Gastrocnemius medialis (tissue), 4 donors: ENCODE measurements at places on chromosomes 5 and 9.

DNA sequence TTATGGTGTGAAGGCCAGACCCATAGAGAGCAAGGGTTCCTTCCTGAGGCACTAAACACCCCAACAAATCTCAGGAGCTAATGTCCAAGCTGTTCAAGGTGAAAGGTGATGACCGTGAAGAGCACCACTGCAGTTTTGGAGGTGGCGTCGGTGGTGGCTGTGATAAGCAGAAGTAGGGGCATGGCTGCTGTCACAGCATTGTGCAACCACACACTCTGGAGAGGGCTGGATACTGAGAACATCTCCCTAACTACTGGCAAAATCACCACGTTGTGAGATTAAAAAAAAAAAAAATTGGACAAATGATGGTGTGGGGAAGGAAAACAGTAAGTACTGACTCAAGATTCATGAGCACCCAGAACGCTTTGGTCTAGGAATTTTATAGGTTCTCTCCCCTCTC lies 156.5 kb downstream of the PJA2 start:
- no peak for DNase-seq

GRCh38 chr9:112408819-112409218 lies 28.9 kb downstream of the HSDL2 start:
- DNase-seq, result no peak

GRCh38 chr9:89837162-89837933 lies 232.5 kb downstream of the GADD45G start:
- no peak for DNase-seq

DNA sequence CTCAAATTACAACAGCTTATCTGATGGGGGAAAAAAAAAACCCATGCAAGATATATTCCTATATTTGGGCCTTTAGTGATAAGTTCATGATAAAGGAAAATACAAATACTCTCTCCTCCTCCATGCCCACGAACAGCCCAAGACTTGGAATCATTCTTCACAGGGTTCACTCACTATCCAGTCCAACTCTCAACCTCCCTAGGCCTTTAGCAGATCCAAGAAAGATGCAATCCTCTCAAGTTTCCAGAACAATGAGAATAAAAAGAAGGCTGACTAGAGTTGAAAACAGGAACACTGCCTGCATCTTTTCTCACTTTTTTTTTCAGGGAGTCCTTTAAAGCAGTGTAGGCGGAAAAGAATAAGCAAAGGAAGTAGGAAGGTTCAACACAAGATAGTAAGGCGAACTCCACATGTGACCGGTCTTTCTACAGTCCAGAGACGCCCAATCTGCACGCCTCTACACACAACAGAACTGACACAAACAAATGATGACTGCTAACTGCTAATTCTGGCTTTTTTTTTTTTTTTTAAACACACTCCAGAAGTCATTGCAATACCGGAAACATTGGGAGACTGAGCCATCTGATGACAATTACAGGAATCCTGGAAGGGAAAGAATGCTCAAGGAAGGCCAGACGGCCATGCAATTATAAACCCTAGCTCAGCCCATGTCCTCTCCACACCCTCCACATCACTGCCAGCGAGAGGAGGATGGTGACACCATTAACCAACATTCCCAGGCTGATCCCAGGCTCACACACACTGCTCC lies 75.4 kb downstream of the BNC2 start:
- DNase-seq, result peak; percentile 59

GRCh38 chr9:95605816-95606488 lies 89.2 kb upstream of the PTCH1 start:
- DNase-seq, result no peak

DNA sequence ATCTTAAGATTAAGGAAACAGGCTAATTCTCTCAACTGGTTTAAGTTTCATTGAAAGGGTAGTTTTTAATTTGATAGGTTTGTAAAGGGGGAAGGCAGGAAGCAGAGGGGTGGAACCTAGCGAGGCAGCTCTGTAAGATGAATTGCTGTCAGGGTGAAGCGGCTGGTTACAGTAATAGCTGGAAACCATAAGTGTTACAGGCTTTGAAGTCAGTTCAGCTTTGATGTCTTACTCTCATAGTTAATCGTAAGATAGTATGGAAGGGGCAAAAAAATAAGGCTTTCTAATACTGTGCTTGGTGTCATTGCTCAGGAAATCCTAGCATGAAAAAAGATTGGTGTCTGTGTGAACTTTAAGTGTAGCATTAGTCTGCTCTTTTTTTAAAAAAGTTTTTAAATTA lies 20.3 kb downstream of the POU5F2 start:
- no peak for DNase-seq

GRCh38 chr9:90307167-90307833 lies 335.3 kb downstream of the DIRAS2 start:
- no peak for DNase-seq

DNA sequence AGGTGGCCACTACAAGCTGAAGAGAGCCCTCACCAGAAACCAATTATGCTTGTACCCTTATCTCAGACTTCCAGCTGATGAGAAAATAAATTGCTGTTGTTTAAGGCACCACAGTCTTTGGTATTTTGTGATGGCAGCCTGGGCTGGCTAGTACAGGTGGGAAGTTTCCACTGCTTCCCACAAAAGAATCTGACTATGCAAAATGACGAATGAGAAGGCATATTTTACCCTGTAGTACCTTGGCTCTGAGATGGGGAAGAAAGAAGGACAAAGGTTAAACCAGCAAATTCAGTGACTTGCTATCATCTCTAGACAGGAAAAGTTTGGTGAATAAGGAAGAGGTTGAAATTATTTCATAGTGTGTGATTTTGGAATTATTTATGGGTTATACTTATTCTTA lies 112.8 kb upstream of the ELL2 start:
- DNase-seq, result no peak

DNA sequence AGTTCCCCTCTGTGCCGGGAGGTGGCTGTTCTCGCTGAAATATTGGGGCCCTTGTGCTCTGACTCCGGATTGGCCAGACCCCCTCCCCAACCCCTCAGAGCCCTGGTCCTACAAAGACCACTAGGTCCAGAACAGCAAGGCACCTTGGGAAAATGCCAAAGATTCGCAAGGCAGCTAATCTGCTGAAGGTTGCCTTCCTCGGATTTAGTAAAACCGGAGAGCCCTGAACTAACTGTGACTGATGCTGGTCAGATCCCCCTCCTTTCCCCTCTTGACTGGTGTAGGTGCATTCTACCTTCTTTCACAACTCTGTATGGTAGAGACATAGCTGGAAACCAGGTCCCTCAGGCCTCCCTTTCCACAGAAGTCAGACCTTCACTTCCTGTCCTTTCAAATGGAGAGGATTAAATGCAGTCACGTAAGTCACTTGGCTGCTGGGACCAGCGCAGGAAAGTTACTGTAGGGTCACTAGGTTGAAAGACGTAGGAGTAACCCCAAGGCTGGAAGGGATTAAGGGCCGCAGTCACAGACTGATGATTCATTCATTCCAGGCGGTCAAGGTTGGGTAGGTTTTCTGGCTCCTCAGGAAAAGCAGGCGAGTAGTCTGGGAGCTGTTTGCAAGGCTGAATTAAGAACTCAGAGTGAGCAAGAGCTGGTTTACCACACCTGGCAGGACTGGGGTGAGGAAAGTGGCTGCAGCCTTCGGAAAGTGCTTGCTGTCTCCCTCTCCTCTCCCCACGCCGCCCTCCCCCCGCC lies 5.3 kb downstream of the BARX1 start:
- no peak for DNase-seq

- peak; percentile 32 for DNase-seq
These were observed 1.5 kb upstream of the GPRIN1 start for GRCh38 chr5:176611435-176611834.

DNA sequence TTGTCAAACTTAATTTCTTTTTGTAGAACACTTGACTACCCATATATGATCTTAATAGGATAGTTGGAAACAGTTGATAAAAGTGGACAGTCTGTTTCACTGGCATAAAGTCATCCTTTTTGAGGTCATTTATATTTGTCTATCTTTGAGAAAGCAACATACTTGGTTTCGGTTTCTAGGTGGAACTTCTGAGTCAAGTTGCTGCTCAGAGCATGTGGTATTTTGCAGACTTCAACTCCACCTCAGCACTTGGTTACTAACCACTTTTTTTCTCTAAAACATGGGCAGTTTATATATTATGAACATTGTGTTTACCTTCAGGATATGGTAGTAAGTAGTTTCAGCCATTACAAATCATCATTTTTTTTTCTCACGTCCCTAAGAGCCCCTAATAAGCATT lies 1749.0 kb upstream of the C9orf72 start:
- DNase-seq, result no peak

DNA sequence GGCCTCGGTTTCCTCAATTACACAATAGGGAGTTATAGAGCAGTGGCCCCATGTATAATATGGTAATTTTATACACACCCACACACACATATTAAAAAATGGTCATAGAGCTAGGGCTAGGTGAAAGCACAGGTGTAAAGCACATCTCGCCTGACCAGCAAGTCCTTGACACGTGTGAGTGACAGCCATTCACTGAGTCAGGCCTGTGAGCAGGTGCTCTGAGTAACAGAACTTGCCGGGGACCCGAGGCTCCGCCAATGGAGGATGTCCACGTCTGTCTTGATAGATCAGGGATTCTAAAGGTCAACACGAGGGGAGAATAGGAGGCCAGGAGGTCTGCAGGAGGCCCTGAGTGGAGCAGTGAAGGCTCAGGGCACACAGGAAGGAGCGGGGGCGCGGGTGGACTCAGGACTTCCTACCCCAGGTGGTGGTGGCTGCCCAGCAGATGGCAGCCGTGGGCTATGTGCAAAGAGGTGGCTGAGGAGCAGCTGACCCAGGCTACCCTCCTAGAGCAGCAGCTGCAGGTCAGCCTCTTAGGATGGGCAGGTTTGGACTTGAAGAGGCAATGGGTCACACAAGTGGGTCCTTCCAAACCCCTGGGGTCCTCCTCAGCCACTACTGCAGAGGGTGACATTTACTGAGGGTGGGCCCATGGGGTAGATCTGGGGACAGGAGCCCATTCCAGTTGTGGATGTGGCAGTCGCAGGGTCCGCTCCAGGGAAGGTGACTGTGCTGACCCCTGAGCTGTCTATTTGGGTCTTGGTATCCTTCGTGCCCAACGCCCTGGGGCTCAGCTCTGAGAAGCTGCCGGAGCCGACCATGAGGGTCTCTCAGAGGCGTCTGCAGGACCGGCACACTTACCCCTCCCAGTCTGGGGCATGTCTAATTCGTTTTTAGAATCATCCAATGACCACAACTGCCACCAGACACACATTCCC lies 45.9 kb downstream of the PRRT1B start:
- peak; percentile 55 for DNase-seq

GRCh38 chr5:26833596-26833995 lies 204.8 kb downstream of the CDH9 start:
- DNase-seq, result no peak

GRCh38 chr9:16484744-16485143 lies 385.7 kb downstream of the BNC2 start:
- DNase-seq, result no peak

GRCh38 chr5:60533789-60534188 lies 166.2 kb downstream of the DEPDC1B start:
- no peak for DNase-seq

GRCh38 chr5:10695055-10695649 lies 65.9 kb downstream of the DAP start:
- DNase-seq, result peak; percentile 42

GRCh38 chr9:112751056-112751795 lies 666 bp downstream of the SNX30 start:
- DNase-seq, result peak; percentile 24

DNA sequence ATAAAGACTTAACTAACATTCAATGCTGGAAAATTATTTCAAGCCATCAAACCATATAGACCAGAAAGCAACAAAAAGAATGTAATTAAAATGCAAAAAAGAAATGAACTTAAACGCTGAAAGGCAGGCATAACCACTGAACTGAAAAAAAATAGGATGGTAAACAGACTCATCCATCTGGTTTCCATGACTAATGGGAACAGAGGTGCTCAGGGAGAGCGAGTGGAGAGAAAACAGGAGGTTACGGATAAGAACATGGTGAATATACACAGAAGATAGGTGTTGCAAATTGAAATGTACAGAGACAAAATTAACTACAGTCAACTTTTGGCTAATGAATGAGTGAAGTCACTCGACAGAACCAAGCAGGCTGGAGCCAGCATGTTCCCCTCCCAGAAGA lies 43.5 kb upstream of the RNF38 start:
- no peak for DNase-seq

GRCh38 chr5:172123269-172123692 lies 64.7 kb downstream of the STK10 start:
- no peak for DNase-seq

- DNase-seq, result no peak
These were observed 71.3 kb downstream of the TMC1 start for GRCh38 chr9:72592502-72593403.

- DNase-seq, result no peak
These were observed 192.7 kb downstream of the LRRC70 start for GRCh38 chr5:62771341-62771740.

DNA sequence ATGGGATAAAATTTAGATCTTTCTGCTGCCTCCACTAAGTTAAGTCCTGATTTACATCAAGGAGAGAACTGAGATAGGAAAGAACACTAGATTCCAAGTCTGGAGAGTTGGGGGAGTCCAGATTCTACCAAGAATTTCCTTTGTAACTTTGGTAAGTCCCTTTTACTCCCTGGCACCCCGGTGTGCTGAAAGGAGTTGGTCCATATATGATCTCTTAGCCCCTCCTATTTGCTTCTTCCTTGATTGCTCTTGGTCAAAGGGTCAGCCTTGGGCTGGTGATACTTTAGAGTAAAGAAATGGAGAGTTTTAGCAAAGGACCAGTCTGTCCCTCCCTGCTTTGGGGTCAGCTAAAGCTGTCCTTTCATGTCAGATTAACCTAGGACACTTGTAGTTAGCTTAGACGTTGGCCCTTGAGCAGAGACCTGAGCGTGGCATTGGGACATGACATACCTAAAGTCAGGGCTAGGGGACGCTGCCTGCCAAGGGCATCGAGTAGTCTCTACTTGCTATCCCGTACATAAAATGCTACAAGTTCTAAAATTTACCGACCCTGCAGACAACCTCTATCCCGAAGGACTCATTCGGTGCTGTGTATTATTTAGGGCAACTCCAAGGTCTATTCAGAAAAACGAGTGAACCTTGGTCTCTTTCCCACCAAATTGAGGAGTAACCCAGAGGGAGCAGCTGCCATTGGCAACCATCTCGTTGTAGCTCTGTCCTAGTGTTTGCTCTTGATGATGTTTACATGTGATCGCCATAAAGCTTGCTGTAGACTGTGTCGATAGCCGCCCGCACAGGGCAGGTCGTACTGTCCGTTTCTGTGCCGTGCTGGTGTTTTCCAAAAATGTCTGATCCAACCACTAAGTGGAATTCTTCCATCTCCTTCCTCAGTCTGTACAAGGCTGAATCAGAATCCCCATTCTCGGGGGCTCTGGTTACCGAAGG lies 94.4 kb downstream of the PDE6A start:
- DNase-seq, result no peak
